Retinal pigment epithelial cell (primary cell): ENCODE measurements at places on chromosomes 5 and 9.
A peak's percentile ranks its signal among the peaks of the same experiment; 100 is the strongest.

- no peak for DNase-seq
Measured at GRCh38 chr9:124477648-124478285, 27.5 kb downstream of the ADGRD2 start.

GRCh38 chr9:127305838-127306226 lies 41.3 kb downstream of the GARNL3 start:
- no peak for DNase-seq

GRCh38 chr9:12849486-12850003 lies 74.7 kb downstream of the LURAP1L start:
- DNase-seq, result no peak

DNA sequence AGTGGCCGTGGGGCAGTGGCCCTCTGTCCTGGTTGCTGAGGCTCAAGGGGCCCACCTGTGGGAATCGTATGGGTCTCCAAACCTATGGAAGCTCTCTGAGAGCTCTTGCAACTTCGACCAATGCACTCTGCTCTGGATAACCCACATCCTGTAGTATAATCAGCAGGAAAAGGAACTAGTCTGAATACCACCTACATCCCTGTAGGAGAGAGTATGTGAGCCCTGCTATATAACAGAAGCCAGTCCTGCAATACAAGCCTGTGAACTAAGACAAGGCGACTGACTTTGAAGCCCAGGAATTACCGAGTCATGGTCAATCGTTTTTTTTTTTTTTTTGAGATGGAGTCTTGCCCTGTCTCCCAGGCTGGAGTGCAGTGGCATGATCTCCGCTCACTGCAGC lies 29.8 kb upstream of the BICD2 start:
- no peak for DNase-seq

GRCh38 chr5:168301593-168302390 lies 10.3 kb downstream of the WWC1 start:
- DNase-seq, result no peak

DNA sequence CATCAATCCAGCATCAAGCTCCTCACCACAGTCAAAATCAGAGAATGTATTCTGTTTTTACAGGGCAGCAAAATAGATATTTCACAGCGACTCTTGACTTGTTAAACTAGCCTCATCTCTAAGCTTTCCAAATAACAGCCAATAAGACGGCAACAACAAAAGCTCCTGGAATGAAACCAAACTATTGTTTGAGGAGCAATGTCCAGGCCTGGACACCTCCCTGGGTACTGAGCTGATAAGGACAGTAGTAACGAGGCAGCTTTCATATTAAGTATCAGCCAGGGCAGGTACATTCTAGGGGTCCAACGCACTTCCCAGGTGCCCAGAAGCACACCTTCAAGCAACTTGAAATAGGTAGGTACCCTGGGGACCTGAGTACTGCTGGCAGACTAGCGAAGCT lies 260.3 kb downstream of the ENC1 start:
- no peak for DNase-seq

DNA sequence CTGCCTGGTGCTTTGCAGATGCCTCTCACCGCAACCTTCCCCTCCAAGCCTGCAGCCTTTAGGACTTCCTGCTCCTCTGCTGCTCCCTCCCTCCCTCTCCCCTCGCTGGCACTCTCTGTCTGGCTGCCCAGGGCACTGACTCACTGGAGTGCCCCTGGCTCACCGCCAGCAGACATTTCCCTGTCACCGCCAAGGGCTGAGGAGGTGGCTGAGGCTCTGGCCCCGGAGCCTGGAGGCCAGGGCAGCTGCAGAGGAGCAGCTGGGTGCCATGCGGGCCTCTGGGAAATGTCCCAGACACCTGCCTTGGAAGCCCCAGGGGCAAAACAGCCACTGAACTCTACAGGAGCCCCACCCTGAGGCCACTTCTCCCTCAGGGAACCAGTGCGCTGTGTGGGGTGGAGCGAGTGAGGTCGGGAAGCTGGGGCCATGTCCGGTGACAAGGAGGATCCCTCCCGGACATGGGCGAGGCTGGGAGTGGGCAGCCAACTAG lies 53.4 kb downstream of the TENT4A start:
- DNase-seq, result peak; percentile 47

GRCh38 chr5:140342896-140343295 lies 3.5 kb downstream of the HBEGF start:
- DNase-seq, result no peak

DNA sequence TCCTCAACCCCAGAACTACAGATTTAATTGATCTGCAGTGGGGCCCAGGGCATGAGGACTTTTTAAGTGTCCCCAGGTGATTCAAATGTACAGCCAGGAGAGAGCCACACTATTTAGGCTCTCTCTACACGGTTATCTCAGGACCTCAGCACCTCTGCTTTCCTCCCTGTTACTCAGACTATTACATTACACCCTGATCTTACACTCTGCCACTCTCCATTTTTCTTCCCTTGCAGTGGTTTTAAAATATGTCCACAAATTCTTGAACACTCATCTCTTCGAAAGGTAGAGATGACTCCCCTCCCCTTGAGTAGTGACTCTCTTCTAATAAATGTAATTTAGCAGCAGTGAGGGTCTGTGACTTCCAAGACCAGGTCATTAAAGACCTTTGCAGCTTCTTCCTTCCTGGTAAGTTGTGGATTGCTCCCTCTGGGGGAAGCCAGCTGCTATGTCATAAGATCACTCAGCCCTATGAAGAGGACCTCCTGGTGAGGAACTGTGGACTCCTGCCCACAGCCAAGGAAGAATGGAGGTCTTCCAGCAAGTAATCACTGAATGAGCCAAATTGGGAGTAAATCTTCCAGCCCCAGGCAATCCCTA lies 87.5 kb upstream of the SSBP2 start:
- no peak for DNase-seq

DNA sequence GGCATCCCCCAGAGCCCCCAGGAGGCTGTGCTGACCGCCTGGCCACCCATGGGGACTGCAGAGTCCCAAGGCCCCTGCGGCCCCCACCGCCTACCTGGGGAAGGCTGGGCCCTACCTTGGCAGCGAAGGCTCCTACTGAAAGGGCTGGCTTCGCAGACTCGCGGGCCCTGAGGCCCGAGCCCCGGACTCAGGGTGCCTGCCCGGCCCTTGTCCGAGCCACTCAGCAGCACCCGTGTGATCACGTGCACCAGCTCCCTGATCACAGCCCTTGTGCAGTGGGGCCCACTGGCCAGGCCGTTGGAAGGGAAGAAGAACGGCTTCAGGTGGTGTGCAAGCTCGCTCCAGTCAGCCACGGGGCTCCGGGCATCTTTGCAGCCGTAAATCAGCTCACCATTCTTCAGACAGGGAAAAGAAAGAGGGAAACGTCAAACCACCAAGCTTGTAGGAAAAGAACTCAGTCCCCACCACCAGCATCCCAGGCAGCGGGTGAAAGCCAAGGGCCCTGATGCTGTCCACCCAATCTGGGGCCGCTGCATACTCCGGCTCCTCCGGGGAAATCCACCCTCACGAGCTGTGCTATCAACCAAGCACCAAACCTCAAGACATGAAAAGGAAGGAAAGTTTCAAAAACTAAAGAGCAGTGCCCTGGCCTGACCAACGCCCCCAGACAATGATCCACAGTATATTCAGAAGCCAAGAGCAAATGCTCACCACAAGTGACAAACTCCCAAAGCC lies 31.9 kb downstream of the IPPK start:
- no peak for DNase-seq

- DNase-seq, result no peak
Measured at GRCh38 chr9:96202971-96203780, 98.8 kb downstream of the HSD17B3 start.

- DNase-seq, result no peak
Measured at GRCh38 chr5:151961557-151961956, 36.9 kb upstream of the GLRA1 start.

DNA sequence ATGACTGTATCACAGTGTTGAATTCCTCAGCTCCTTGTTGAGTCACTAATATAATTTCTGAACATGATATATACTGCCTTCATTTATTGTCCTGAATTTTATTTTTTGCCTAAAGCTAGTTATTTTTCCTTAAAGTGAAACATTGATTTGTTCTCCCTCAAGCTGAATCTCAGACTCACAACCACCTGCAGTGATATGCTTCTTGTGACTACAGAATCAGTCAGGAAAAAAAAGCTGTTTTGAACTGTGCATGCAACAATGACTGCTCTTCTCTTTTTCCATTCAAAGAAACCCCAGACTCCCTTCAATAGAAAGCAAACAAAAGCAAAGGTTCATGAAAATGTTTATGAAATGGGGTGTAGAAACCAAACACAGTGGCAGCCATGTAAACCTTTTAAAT lies 470.2 kb upstream of the CHD1 start:
- DNase-seq, result no peak
